A673 (cell line): ENCODE measurements at places on chromosomes 3 and 15.
A peak's percentile ranks its signal among the peaks of the same experiment; 100 is the strongest.

- no peaks in the 10 kb centered on the region for H3K27me3 ChIP-seq
- H3K4me3 ChIP-seq = no peak overlapping the region
- H3K27ac ChIP-seq = no peak overlapping the region
- DNase-seq = no peak
These were observed 52.9 kb downstream of the CLEC3B start for GRCh38 chr3:45078910-45079522.

- H3K27ac ChIP-seq = no peak overlapping the region
- peak; percentile 33 for DNase-seq
These were observed 11.1 kb upstream of the ROPN1B start for GRCh38 chr3:125957674-125958510.

DNA sequence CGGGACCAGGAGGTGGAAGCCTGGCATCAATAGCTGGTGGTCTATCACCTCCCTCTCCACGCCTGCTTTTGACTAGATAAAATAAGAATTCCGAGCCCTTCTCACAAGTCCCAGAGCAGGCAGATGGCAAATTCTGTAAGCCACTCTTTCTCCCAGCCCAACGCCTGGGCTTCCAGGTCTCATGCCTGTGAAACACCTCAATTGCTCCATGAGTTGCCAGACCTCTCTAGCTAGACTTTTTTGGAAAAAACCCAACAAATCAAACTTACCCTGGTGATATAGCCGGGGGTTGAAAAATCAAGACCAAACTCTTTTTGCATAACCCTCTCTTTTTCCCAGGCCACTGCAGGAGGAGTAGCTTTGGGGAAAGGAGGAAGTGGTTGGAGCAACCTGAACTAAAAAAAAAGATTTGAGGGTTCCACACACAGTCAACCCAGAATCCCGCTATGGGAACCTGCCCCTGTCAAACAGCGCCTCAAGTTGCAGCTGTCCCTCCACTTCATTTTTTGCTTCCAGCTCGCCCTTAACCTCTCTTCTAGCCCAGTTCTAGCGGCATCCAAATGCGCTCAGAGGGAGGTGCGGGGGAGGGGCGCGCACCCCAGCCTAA is 7.0 kb downstream of the BHLHE40 start:
- DNase-seq = no peak
- H3K4me1 ChIP-seq = peaks cover 25% of the 10 kb centered on the region
- peak overlapping the region; percentile 33 for H3K27ac ChIP-seq
- H3K4me3 ChIP-seq = peak overlapping the region; percentile 23

DNA sequence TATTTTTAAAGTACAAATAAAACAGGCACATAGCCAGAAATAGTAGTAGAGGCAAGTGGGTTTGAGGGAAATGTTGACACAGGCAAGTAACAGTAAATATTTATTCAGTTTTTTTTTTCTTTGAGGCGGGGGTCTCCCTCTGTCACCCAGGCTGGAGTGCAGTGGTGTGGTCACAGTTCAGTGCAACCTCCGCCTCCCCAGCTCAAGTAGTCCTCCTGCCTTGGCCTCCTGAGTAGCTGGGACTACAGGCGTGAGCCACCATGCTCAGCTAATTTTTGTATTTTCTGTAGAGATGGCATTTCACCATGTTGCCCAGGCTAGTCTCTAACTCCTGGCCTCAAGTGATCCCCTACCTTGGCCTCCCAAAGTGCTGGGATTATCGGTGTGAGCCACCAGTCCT is 43.5 kb downstream of the PHLDB2 start:
- DNase-seq = no peak
- no peaks in the 10 kb centered on the region for H3K27me3 ChIP-seq
- no peak overlapping the region for H3K27ac ChIP-seq
- H3K4me3 ChIP-seq = no peak overlapping the region
- no peaks in the 10 kb centered on the region for H3K36me3 ChIP-seq

GRCh38 chr3:28053759-28054158 is 187.7 kb upstream of the CMC1 start:
- H3K36me3 ChIP-seq = no peaks in the 10 kb centered on the region
- no peaks in the 10 kb centered on the region for H3K27me3 ChIP-seq
- no peak for DNase-seq
- no peaks in the 10 kb centered on the region for H3K4me1 ChIP-seq
- H3K27ac ChIP-seq = no peak overlapping the region

GRCh38 chr15:90650956-90651689 is 66.0 kb upstream of the BLM start:
- no peak overlapping the region for H3K27ac ChIP-seq
- H3K36me3 ChIP-seq = no peaks in the 10 kb centered on the region
- H3K4me1 ChIP-seq = peaks cover 23% of the 10 kb centered on the region
- no peak overlapping the region for H3K4me3 ChIP-seq
- no peaks in the 10 kb centered on the region for H3K27me3 ChIP-seq
- DNase-seq = no peak

- H3K27me3 ChIP-seq = no peaks in the 10 kb centered on the region
- H3K36me3 ChIP-seq = no peaks in the 10 kb centered on the region
- no peak overlapping the region for H3K27ac ChIP-seq
- no peak overlapping the region for H3K4me3 ChIP-seq
These were observed 35.1 kb downstream of the PCSK6 start for GRCh38 chr15:101454365-101454764.

DNA sequence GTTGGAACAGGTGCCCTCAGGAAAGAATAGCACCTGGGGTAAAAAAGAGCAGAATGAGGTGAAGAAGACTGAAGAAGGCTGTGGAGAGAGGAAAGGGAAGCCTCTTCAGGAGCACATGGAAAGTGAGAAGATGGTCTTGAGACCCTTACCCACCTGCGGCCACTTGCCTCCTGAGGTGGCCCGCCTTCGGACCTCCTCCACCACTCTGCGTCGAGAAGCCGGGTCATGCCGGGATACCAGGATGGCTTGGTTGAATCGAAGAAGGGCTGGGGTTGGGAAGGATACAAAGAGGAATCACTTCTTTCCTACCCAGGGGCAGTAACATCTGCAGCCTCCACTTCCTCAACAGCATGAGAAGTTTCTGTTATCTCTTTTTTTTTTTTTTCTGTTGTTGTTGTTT is 3.0 kb downstream of the LPCAT4 start:
- no peaks in the 10 kb centered on the region for H3K27me3 ChIP-seq
- H3K27ac ChIP-seq = no peak overlapping the region
- no peak for DNase-seq
- peaks cover 8% of the 10 kb centered on the region for H3K4me1 ChIP-seq

- H3K27ac ChIP-seq = no peak overlapping the region
- DNase-seq = no peak
- peaks cover 12% of the 10 kb centered on the region for H3K4me1 ChIP-seq
- no peaks in the 10 kb centered on the region for H3K27me3 ChIP-seq
These were observed 530.7 kb downstream of the ZIC1 start for GRCh38 chr3:147939839-147940238.

DNA sequence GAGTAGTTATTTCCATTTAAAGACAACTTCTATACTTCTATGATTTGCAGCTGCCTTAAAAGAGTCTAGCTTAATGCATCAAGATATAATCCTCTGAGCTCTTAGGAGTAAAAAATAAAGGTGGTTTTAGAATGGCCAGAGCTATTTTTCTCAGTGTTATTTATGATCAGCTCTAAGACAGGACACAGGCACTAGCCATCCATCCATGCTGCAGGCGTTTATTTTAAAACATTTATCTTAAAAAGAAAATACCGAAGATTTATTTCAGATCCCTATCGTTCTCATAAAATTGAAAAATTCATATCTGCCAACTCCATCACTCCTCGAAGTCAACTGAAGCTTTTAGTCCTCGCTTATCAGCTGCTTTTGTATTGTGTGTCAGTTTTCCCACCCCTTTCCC is 243.5 kb downstream of the CLSTN2 start:
- no peaks in the 10 kb centered on the region for H3K4me1 ChIP-seq
- no peak overlapping the region for H3K4me3 ChIP-seq
- H3K27ac ChIP-seq = no peak overlapping the region
- no peaks in the 10 kb centered on the region for H3K36me3 ChIP-seq

DNA sequence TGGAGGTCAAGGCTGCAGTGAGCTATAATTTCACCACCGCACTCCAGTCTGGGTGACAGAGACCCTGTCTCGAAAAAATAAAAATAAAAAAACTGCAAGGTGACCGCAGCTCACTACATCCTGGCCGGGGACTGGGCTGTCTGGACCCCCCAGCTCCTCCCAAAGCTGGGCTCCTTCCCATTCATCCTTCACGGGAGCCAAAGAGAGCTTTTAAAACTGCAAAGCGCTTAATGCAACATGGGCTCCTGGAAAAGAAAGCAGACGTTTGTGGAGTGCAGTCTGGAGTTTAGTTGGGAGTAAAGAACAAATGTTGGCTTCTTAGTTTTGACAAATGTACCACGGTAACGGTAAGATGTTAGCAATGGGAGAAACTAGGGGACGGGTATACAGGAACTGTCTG is 12.1 kb downstream of the PLXND1 start:
- no peaks in the 10 kb centered on the region for H3K36me3 ChIP-seq
- H3K27ac ChIP-seq = peak overlapping the region; percentile 8
- H3K4me3 ChIP-seq = no peak overlapping the region
- H3K4me1 ChIP-seq = peaks cover 20% of the 10 kb centered on the region
- no peak for DNase-seq

DNA sequence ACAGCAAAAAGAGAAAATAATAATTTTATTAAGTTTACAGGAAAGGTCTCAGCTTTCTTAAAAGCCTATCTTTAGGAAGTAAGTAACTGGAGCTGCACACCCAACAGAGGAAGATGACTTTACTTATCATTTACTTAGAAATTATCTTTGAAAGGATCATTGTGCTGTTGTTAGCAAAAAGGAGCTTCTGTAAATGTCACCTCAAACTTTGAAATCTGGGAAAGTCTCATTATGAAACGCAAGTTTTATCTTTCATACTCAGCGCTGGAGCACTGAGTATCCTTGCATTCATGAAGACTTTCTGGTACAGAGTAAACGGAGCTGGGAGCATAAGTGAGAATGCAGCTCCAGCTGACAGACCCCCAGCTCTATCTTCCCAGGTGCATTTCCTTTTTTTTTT is 491.2 kb upstream of the TPRG1 start:
- H3K36me3 ChIP-seq = no peaks in the 10 kb centered on the region
- no peak for DNase-seq
- H3K4me3 ChIP-seq = no peak overlapping the region
- H3K27ac ChIP-seq = no peak overlapping the region

DNA sequence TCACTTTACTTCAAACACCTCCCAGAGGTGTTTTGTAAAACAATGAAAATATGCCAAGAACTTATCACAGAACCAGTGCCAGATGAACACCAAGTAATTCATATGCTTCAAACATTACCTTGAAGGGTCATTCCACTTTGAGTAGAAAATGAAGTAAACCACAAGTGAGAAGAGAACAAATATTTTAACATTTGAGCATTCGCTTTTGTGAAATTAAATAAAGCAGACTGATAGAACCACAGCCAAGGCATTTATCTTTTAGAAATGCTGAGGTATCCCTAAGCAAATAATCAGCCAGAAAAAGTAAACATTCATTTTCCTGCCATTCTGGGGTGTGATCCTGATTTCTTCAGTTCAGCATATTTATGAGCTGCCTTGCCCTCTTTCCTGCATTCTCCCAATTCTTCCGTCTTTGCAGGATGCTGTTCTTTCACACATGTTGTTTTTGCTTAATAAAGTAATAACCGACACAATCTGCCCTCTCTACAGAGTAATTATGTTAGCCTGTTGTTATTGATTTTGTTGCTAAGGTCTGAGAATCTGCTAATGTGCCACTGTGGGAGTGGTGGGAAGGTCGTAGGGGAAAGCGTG is 235.6 kb upstream of the TGFBR2 start:
- H3K4me3 ChIP-seq = no peak overlapping the region
- H3K27me3 ChIP-seq = no peaks in the 10 kb centered on the region
- no peaks in the 10 kb centered on the region for H3K36me3 ChIP-seq
- no peak for DNase-seq

DNA sequence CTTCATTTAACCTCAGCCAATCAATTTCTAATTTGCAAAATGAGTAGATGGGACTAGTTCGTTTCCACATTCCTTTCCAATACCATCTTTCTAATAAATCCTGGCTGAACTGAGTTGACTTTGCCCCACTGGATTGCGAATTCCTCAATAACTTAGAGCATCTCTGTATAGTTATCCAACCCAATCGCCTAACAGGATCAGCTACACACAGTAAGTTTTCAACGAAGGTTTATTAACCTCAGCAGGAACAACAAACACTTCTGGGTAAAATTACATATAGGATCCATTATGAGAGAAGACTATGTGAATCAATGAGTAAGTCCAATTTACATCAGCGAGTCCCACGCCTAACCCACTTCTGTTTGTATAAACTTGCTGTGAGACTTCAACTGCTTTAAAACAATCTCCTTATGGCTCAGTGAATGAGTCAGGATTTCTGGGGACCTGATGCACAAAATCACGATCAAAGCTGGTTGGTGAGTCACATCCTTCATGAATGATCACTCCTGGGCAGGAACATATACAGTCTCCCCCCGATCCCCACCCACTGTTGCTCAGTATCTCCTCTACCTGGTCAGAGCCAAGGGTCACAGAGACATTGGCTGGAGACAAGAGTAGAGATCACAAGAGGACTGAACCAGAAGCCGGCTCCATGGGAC is 142.8 kb downstream of the EDEM1 start:
- H3K27me3 ChIP-seq = no peaks in the 10 kb centered on the region
- no peak overlapping the region for H3K4me3 ChIP-seq
- DNase-seq = no peak

DNA sequence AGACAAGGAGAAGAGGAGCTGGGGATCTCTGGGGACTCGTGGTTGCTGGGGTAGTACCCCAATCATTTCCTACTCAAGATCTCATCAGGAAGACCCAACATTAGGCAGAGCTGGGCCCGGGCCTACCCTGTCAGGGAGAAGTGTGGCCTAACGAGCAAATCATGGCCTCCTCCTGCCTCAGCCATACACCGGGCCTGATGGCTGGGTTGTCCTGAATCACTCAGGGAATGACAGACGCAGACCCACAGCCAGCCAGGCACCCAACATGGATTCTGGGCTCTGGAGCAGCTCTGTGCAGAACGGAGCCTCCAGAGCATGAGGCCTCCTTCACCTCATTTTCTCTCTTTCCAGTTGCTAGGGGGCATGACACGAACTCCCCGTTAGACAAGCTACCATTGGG is 19.7 kb downstream of the ITGA11 start:
- H3K4me1 ChIP-seq = no peaks in the 10 kb centered on the region
- H3K27me3 ChIP-seq = no peaks in the 10 kb centered on the region
- DNase-seq = no peak
- H3K36me3 ChIP-seq = no peaks in the 10 kb centered on the region
- no peak overlapping the region for H3K27ac ChIP-seq
- no peak overlapping the region for H3K4me3 ChIP-seq

DNA sequence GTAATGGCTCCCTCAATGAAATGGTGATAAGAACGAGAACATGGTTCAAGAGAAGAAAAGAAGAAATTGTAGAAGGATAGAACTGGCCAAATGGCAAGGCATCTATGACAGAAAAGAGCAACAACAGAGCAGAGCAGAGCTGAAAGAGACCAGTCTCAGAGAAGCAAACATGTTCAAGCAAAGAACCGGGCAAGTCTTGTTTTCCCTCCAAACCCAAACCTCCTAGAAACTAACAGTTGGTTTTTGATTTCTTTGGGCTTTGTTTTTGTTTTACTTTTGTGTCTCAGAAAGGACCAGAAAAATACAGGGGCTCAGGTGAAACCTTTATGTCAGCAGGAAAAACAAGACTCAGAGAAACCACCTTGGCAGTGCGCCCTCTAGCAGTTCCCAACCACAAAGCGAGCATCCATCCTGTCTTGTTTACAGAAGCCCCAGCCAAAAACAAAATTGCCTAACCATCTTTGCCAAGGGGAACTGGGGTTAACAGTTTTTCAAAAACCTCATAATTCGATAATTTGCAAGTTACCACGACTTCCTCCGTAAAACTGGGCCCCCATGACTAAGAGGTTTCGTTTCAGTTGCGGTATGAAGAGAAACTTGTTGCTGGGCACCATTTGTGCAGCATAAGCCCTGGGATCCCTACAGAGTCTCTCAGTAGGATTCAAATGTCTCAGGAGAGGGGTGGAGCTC is 159.2 kb upstream of the SLC24A5 start:
- H3K27ac ChIP-seq = no peak overlapping the region
- DNase-seq = peak; percentile 80
- no peaks in the 10 kb centered on the region for H3K36me3 ChIP-seq
- H3K27me3 ChIP-seq = no peaks in the 10 kb centered on the region
- H3K4me1 ChIP-seq = peaks cover 33% of the 10 kb centered on the region
- H3K4me3 ChIP-seq = no peak overlapping the region
